ENCODE measurements at places on chromosomes 3 and 15. TPM values are rescaled to one million over a fixed set of nuclear protein-coding genes. Genes with fewer than 3 reads are reported as not detected.

The VWA5B2 gene
- total RNA-seq, result not detected

The CYP11A1 gene
- total RNA-seq, result under 0.01 TPM

The TM2D3 gene
- total RNA-seq, result 30.1 TPM

The ABHD17C gene
- 3.0 TPM for total RNA-seq

The LSMEM2 gene
- not detected for total RNA-seq

The IFT57 gene
- total RNA-seq, result 54.3 TPM

The ANKRD34C gene
- not detected for total RNA-seq

The OR5K2 gene
- total RNA-seq, result not detected

The CCDC39 gene
- total RNA-seq, result not detected

The NUTM1 gene
- not detected for total RNA-seq

The SERINC4 gene
- not detected for total RNA-seq

The GPR15 gene
- not detected for total RNA-seq

The CHCHD6 gene
- 14.0 TPM for total RNA-seq

The CKMT1B gene
- total RNA-seq, result not detected

The CCR9 gene
- not detected for total RNA-seq

The TP63 gene
- total RNA-seq, result not detected

The SI gene
- not detected for total RNA-seq

The WDR93 gene
- under 0.01 TPM for total RNA-seq

The NR2E3 gene
- total RNA-seq, result under 0.01 TPM

The TMEM212 gene
- total RNA-seq, result not detected

The CCRL2 gene
- not detected for total RNA-seq

The HEMK1 gene
- total RNA-seq, result 23.6 TPM

The CIAO2A gene
- total RNA-seq, result 37.9 TPM

The CCR8 gene
- total RNA-seq, result not detected

The CCR4 gene
- under 0.01 TPM for total RNA-seq

The CHRNA7 gene
- not detected for total RNA-seq

The PLCB2 gene
- not detected for total RNA-seq

The CYP1A2 gene
- total RNA-seq, result not detected

The CADM2 gene
- not detected for total RNA-seq

The GRAMD1C gene
- total RNA-seq, result 2.1 TPM

The PLA2G4E gene
- total RNA-seq, result not detected

The CHL1 gene
- total RNA-seq, result not detected

The POMGNT2 gene
- 12.2 TPM for total RNA-seq

The SLC6A11 gene
- not detected for total RNA-seq

The TERC gene
- total RNA-seq, result 21.7 TPM

The A4GNT gene
- total RNA-seq, result not detected

The SLC51A gene
- not detected for total RNA-seq

The ACP3 gene
- total RNA-seq, result 0.05 TPM

The CTXND1 gene
- total RNA-seq, result not detected

Measured in smooth muscle cell of the umbilical artery (primary cell).